ENCODE measurements at places on chromosomes 16 and 17.
A peak's percentile ranks its signal among the peaks of the same experiment; 100 is the strongest.

DNA sequence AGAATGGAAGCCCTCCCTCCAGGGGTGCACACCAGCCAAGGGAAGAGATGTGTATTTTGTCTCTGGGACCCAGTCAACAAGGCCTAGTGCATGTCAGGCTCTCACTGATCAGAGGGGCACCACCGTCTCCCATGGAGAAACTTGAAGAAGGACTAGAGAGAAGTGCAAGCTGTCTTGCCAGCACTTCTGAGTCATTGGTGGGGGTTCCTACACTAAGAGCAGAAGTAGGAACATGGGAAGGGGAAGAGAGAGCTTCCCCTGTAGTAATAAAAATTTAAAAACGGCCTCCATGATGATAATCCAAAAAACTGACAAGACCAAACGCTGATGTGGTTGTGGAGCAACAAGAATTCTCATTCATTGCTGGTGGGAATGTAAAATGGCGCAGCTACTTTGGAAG, 46.3 kb downstream of the DYNLRB2 start:
- no peak for DNase-seq

DNA sequence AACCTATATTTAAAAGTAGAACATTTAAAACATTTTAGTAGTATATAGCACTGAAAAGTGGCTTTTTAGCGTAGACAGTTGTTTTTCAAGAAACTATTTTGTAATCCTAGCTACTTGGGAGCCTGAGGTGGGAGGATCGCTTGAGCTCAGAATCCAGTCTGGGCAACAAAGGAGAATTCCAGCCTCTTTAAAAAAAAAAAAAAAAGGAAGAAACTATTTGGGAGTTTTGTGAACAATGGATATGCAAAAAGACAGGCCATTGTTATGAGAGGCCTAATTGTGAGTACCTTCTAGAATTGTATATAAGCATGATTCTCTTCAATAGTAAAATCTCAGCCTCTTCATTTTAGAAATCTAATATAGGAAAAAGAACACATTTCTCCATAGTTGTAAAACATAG, 17.6 kb downstream of the OMG start:
- no peak for DNase-seq

DNA sequence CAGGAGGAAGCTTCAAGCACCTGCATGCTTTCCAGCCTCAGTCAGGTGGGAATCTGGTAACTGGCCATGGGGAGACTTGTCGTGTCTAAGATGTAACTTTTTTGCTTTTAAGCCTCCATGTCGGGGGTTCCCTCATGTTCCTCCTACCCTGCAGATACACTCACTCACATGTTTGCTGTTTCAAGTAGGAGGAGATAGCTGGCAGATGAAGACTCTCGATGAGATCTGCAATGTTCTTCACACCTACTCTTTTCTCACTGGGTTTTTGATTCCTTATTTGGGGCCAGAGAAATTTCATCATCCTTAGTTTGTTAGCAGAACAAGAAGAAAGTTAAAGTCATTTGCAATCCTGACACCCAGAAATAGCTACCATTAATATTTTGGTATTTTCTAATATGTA, 24.7 kb downstream of the UTP4 start:
- no peak for DNase-seq

DNA sequence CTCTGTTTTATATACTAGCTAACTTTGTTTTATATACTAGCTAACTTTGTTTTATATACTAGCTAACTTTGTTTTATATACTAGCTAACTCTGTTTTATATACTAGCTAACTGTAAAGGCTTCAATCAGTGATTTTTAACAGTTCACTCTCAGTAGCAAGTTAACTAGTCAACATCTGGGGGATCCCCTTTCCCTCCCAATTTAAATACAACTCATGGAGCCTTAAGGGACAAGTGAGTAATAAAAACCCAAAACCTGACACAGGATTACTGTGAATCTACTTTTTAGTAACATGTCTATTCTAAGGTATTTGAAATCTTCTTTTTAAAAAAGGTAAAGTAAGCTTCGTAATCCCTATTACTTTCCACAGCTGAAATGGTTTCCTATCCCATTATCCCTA, 32.2 kb downstream of the FAM222B start:
- DNase-seq, result peak; percentile 6

DNA sequence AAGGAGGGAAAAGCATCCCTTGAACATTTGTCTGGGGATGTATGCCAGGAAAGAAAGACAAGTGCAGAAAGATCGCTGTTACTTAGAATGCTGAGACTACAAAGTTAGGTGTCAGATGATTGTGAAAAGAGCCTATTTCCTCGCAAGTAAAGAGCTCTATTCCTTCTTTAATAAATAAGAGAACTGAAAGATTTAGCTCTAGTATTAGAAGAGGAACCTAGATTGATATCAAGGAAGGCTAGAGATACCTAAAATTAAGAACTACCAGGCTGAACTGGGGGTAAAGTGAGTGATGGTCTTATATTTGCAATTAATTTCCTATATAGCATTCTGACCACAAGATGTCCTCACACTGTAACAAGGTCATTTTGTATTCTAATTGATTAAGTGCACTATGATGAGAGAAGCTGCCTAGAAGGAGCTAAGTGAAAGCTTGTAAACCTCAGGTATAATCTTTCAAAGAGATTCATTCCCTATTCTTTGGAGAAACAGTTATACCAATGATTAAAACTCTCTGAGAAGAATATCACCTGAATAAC, 62.3 kb downstream of the SSH2 start:
- DNase-seq, result no peak

- DNase-seq, result no peak
Observed at GRCh38 chr16:69890114-69890891, 60.8 kb upstream of the CLEC18A start.

DNA sequence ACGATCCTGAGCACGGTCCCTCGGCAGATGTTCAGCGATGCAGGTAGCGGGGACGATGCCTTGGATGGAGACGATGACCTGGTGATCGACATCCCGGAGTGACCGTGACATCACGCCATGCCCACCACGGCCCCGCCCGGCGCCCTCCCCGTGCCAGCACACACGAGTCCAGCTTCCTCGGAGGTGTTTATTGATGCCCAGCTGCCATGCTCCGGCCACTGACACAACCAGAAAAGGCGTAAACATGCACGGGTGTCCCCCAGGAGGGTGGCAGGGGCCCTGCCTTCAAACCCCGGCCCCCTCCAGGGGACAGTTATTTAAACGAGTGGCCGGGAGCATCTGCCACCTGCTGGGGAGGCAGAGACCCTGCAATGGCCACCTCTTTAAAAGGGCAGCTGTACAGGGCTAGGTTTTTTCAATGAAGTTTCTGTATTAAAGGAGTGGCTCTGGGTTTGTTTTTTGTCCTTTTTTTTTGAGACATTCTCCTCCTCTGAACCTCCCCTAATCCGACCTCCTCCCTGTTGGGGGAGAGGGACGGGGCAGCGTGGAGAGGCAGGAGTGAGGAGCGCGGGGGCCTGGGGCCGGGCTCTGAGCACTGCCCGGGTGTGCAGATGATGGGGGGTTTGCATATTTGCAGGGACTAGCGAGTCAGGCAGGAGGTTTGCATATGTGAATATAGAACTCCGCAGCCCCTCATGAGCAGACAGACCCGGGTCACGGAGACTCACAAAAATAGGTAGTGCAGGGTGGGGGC, 5.3 kb downstream of the DOC2A start:
- no peak for DNase-seq

DNA sequence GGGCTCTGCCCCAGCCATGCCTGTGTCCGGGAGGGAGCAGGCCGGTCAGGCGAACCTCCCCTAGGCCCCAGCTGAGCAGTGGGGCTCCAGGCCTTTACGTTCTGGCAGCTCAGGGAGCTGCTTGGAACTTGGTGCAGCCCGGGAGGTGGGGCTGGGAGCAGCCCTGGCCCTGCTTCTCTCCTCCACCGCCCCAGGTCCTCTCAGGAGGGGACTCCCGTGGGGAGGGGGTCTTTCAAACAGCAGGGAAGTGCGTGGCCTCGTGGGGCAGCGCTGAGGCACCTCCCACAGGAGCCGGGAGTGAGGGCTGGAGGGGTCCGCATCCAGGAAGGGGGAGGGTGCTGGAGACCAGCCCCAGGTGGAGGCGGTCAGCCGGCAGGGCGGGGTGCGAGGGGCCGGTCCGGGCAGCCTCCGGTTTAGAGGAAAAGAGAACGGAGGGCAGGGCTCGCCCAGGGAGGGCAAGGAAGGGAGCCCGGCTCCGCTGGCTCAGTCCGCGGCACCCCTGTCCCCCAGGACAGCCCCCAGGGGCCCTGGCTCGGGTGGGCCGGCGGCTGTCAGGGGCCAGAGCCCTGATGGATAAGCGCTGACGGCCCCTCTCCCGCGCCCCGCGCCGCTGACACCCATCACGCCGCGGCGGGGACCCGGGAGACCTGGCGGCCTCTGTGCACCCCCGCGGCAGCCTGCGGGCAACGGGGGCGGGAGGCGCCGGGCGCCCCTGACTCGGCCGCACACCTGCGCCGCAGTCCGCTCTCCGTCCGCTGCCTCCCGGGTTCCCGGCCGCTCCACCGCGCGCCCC, 587 bp upstream of the PRR35 start:
- no peak for DNase-seq

GRCh38 chr16:56610017-56610608, 1.7 kb downstream of the MT2A start:
- DNase-seq, result peak; percentile 64

- DNase-seq, result no peak
Observed at GRCh38 chr17:74637265-74637664, 13.7 kb upstream of the CD300E start.

DNA sequence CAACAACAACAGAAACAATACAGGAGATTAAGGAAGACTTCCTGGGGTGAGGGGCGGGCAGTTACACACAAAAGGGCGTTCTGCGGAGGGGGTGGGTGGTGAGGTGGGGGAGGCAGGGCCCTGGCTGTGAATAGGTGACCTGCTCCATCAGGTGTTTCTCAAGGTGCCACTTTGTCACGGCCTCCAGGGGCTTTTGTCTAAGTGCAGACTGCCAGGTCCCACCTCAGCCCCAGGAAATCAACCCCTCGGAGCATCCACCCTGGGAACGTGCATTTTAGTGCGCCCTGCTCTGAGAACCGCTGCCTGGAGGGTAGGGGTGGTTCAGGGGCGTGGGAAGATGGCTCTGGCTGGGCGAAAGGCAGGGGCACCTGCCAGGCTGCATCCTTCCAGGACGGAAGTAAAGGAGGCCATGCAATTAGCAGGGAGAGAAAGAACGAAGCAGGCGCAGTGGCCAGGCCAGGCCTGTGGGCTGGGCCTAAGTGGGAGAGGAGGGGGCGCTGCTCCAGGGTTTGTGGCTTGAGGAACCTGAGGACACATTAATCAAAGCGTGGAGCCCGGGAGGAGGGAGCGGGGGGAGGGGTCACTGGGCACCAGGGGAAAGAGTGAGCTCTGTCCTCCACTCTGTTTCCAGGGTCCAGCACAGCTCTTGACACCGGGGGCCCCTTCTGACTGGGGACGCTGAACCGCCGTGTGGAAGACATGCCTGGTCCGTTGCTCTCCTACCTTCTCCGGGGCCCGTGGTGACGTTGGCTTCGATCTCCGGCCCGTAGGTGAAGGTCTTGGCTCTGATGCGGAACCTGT, 49.4 kb upstream of the CDC42EP4 start:
- DNase-seq, result no peak

GRCh38 chr16:88807142-88807625, 3.6 kb downstream of the CDT1 start:
- no peak for DNase-seq

- DNase-seq, result no peak
Observed at GRCh38 chr17:81428948-81429774, 33.9 kb downstream of the BAHCC1 start.

DNA sequence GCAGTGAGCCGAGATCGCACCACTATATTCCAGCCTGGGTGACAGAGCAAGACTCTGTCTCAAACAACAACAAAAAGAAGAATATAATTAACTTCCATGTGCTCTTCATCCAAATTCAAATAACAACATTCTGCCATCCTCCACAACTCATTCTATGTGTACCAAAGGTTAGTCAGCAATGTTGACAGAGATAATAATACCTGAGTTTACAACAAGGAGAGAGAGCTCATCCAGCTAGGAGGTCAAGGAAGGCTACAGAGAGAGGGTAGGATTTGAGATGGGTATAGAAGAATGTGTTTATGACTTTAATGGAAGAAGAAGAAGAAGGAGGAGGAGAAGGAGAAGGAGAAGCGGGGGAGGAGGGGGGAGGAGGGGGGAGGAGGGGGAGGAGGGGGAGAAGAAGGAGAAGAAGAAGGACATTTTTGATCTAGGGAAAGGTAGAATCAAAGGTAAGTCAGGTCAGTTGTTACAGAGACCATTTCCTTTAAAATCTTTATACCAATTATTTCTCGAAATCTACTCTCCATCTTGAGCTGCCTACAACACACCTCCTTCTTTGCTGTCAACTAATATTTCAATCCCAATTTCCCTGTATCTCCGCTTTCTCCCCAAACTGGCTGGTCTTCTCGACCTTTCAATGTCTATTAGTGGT, 10.1 kb upstream of the HSF5 start:
- DNase-seq, result no peak

DNA sequence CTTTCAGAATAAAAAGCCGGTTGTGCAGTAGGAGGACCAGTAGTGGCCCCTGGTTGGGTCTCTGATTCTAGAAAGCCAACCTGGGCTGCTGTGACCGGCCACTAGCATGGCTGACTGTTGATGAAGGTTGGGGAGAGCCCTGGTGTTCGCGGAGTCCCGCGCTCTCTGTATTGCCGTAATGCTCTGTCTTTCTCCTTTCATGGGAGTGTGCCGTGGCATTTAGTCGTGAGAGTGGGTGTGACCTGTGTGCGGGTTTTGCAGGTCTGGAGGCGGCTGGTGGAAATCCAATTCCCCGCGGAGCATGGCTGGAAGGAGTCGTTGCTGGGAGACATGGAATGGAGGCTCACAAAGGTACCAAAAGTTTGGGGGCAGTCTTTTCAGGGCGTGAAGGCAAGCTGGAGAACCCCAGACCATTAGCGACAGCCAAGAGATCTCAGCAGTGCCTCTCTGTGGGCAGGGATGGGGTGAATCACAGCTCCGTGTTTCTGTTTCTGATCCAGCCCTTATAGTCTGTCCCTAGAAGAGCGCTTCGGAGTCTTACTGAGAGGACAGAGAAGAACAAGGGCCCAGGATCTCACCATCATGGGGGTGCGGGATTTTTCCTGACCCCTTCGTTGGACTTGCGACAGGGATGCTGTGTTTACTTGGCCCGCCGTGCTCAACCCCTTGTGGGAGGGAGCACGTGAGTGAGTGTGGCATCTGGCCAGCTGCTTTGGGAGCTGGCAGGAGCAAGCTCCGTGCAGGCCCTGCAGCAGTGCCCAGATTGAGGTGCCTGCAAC, 56.5 kb downstream of the RNF213 start:
- no peak for DNase-seq

GRCh38 chr17:12296209-12296625, 275.5 kb downstream of the MAP2K4 start:
- no peak for DNase-seq

- no peak for DNase-seq
Observed at GRCh38 chr16:19400711-19401110, 17.0 kb upstream of the TMC5 start.

- no peak for DNase-seq
Observed at GRCh38 chr17:14299280-14300141, 1.4 kb upstream of the HS3ST3B1 start.

- DNase-seq, result no peak
Observed at GRCh38 chr16:66616169-66616568, 11.7 kb downstream of the CMTM3 start.
